Smooth muscle cell of trachea (primary cell): ENCODE measurements at places on chromosomes 2 and 18. TPM values are rescaled to one million over a fixed set of nuclear protein-coding genes. Genes with fewer than 3 reads are reported as not detected.

RAX gene
- total RNA-seq: not detected in 2 replicates

RTP5 gene
- total RNA-seq: not detected in 2 replicates

TNFAIP6 gene
- total RNA-seq: 32.4 and 40.9 TPM in 2 replicates

KCMF1 gene
- total RNA-seq: 70.1 and 74.6 TPM in 2 replicates

STAT1 gene
- total RNA-seq: 105 and 164 TPM in 2 replicates

TRIM43 gene
- total RNA-seq: not detected in 2 replicates

CNRIP1 gene
- 23.0 and 28.1 TPM in 2 replicates for total RNA-seq

SERPINB11 gene
- not detected in 2 replicates for total RNA-seq

CTAGE1 gene
- under 0.01 TPM in 1 of 2 replicates, not detected in the other for total RNA-seq

MEP1B gene
- total RNA-seq: 0.17 TPM in 1 of 2 replicates, not detected in the other

PLA2R1 gene
- 14.1 and 16.5 TPM in 2 replicates for total RNA-seq

AMER3 gene
- under 0.01 TPM in 1 of 2 replicates, not detected in the other for total RNA-seq

MBD2 gene
- total RNA-seq: 19.7 and 29.1 TPM in 2 replicates

PSME4 gene
- 28.6 and 52.7 TPM in 2 replicates for total RNA-seq

HSPD1 gene
- total RNA-seq: 208 and 230 TPM in 2 replicates

GAL3ST2 gene
- total RNA-seq: 0.15 TPM in 1 of 2 replicates, not detected in the other

CLEC4F gene
- not detected in 2 replicates for total RNA-seq

E2F6 gene
- 8.4 and 10.3 TPM in 2 replicates for total RNA-seq

SCYGR3 gene
- not detected in 2 replicates for total RNA-seq

KCNG3 gene
- under 0.01 TPM in 1 of 2 replicates, not detected in the other for total RNA-seq

CCDC141 gene
- under 0.01 and 0.29 TPM in 2 replicates for total RNA-seq

DLGAP1 gene
- 0.17 and 3.1 TPM in 2 replicates for total RNA-seq

SPOPL gene
- total RNA-seq: 8.6 and 14.7 TPM in 2 replicates

AQP4 gene
- not detected in 2 replicates for total RNA-seq
